ENCODE measurements at places on chromosomes 1 and 21.

- DNase-seq: no peak
These were observed 9.2 kb downstream of the C1orf21 start for GRCh38 chr1:184395937-184396480.

DNA sequence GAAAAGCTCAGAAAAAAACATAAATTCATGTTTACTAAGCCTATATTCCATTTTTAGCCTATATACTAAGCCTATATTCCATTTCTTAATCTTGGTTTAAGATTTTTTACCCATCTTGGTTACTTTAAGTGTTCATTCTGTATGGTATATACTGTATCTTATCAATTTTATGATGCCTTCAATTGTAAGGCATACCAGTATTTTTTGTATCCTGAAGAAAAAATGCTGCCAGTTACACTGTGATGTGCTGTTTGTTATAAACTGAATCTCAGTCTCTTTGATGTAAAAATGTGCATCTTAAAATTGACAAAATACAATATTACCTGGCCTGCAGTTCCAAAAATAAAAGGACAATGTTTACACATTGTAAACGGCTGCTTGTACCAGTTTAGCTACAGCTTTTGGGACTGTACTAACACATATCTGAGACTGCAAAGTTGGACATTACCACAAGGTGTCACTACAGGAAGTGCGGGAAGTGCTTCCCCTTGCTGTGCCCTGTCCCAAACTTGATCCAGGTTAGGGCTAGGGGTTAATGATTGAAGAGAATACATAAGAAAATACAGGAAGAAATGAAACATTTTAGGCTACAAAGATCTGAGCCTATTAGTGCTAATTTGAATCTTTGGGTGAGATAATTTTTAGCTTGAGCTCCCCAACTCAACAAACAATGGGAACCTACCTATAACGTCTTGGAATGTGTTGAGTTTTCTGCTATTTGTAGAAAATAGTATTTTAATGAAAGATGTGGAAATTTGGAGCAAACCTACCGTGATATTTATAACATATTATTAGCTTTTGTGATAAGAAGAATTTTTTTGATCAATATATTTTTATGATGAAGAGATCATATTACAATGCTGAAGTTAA is 108.9 kb downstream of the LBR start:
- no peak for DNase-seq

DNA sequence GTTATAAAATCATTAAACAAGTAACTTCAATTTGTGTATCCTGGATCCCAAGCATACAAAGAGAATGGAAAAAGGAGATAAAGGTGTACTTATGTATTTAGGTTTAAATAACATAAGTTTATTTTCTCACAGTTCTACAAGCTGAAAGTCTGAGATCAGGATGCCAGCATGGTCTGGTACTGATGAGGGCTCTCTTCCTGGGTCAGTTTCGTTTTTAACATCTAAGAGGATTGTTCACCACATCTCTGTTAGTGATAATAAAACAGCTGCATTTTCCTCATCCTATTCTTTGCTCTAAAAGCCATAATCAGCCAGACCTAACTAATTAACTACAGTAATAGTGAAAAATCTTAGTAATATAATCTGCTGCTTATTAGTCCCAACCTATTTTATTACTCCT is 5.2 kb downstream of the EGLN1 start:
- no peak for DNase-seq

DNA sequence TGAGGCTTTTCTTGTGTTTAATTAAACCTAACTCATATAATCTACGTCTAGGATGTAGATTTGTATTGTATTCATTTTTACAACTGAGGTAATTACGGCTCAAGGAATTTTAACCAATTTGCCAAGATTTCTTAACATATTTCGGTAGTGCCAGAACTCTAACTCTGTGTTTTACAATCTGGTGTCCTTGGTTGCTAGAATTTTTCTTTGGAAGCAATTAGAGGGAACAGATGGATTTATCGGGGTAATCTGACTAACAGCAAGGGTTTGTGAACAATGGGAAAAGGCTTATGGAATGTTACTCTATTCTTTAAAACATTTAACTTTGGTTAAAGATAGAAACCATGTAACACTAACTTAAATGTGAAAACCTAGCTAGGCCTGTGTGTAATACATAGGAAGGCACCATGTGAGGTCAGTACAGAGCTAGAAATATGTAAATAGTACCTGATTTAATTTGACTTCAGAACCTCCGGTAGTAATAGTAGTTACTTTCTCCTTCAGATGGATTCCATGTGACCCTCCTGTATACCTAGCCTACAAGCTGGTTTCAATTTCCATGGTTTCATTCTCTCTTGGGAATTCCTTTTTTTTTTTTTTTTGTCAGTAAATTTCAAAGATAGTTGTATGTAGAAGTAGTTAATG is 1.2 kb downstream of the MTF2 start:
- DNase-seq: no peak

GRCh38 chr1:41371630-41372599 is 10.7 kb downstream of the FOXO6 start:
- DNase-seq: no peak

DNA sequence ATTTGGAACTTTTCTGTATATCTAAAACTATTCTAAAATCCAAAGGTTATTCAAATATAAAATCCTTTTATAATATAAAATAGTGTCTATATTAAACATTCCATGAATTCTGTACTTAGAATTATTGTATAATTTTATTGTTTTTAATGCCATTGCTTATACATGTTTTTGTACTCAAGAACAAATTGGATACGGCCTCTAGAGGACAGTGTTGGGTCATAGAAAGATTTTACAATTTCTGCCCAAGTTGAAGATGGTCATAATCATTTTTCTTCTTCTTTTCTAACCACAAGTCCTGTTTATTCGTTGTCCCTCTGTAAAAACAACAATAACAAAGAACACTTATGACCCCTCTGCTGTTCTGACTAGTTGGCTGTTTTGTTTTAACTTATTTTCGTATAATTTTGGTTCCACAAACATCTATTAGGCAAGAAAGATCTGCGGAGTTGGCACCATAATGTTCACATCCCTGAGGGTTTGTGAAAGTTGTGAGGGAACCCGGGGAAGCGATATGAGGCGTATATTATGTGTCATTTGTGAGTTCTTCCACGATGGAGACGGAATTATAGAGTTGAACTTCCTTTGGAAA is 75.7 kb upstream of the KIF26B start:
- DNase-seq: no peak

DNA sequence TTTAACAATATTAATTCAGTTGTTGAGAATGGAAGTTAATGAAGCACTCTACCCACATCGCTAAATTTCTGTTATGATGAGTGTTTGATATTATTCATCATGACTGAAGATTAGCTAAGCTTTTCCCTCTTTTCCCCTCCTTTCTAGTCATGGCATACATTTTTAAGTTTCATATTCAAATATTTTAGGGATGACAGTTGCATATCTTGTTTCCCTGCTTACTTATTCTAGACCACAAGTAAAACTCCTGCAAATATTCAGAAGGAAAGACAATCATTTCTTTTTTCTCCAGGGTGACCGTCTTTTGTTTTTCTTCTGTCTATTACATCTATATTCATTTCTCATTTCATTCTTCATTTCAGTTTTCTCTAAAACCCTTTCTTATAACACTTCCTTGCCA is 906.0 kb downstream of the ADGRL2 start:
- no peak for DNase-seq

GRCh38 chr1:32702599-32703478 is at the start of gene SYNC:
Gene SYNC (minus strand): TSS chr1:32702770. CDS start chr1:32702660, 110 bp downstream.
- DNase-seq: no peak

GRCh38 chr1:232655028-232655745 is 25.3 kb upstream of the SIPA1L2 start:
- no peak for DNase-seq

- no peak for DNase-seq
These were observed 306.4 kb downstream of the DUSP10 start for GRCh38 chr1:221435504-221435904.

GRCh38 chr1:163035446-163036249 is 33.5 kb upstream of the RGS4 start:
- no peak for DNase-seq

DNA sequence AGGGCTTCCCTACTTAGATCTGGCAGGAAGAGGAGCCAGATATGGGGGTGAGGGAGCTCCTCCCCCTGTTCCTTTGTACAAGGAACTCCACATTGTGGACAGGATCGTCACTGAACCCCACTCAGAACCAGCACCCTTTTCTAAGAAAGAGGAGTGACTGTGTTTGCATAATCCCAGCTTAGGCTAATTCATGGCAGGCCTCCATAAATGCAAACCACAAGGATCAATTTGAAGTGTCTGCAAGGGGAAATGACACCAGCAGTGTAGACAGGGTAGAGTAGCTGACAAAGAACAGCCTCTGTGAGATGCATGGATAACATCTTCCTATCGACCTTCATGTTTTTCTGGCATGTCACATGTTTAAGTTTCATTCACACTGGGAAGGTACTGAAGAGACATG is 11.7 kb downstream of the MX1 start:
- no peak for DNase-seq

DNA sequence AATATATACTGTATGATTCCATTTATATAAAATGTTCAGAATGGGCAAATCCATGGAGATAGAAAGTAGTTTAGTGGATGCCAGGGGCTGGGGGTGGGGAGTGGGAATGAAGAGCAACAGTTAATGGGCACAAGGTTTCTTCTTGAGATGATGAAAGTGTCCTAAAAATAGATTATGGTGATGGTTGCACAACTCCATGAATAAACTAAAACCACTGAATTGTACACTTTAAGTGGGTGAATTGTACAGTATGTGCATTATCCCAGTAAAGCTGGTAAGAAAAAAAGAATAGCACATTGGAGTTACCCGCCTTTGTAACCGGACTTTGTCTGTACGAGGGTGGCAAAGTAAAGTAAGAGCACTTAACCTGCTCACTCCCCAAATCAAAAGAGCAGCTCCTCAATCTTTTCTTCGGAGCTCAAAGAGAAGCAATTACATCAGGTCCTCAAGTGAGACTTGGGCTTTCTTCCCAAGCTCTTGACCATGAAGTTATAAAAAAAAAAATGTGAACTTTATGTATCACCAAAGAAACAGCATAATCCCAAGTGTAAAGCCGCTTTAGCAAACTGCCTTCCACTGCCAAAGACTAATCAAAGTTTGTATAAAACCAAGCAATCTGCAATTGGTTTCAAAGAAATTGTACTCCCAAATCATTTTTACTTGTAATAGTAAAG is 32.1 kb downstream of the ALDH9A1 start:
- no peak for DNase-seq

GRCh38 chr1:170993151-170993550 is 57.8 kb downstream of the MROH9 start:
- no peak for DNase-seq

DNA sequence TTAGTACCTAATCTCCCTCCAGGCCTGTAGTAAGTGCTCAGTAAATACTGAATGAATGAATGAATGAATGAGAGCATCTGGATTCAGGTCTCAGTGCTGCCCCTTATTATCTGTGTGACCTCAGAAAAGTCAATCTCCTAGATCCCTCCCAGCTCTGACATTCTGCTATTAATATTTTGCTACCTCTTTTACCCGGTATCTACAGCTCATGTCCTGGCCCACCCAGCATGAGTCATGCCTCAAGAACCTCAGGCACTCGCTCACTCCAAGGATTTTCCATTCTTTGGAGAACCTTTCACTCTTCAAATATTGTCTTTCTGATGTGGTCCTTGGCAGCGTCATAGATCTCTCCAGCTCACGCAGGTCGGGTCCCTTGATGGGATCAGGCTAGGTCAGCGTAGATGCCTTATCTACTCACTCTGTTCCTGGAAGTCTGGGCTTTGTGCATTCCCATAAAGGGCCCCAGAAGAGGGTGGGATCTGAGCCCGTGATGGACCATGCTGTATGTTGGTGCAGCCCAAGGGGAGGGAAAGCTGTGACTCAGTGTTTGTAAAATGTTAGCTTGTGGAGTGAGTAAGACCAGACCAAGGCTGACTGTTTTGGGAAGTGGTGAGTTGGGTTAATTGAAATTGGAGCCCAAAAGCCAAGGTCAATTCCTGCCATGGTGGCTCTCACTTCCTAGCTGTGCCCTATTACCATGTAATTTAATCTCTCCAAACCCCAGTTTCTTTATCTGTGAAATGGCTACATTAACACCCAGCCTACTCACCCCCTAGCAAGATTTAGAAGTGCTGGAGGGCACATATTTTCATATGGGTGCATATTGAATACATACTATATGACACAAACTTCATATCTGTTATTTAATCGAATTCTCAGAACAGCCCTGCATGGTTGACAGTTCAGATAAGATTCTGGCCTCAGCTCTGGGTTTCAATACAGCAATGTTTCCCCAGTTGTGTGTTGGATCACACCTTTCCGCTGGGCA is 214.1 kb upstream of the USP24 start:
- DNase-seq: no peak

- no peak for DNase-seq
These were observed 12.0 kb upstream of the HNRNPU start for GRCh38 chr1:244876228-244876910.

DNA sequence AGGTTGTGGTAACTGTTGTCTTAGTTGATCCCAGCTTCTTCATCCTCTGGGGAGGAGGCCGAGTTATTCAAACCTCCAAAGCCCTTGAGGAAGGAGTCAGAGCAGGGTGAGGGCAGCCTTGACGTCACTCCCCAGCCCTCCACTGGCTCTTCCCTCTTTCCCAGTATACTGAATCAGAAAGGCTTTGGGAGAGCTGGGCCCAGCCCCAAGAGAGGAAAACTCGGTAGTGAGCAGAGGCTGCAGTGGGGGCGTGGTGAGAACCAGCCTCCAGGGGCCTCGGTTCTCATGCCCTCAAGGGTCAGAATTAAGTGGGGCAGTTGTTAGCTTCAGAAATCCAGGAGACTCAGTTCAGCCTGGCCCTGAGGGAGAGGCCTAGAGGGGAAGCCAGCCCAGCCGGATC is 1.8 kb upstream of the GJA4 start:
- no peak for DNase-seq

GRCh38 chr1:169586067-169586394 is 250 bp downstream of the F5 start:
- no peak for DNase-seq

- no peak for DNase-seq
These were observed 5.0 kb upstream of the CACNA1E start for GRCh38 chr1:181478306-181478705.

DNA sequence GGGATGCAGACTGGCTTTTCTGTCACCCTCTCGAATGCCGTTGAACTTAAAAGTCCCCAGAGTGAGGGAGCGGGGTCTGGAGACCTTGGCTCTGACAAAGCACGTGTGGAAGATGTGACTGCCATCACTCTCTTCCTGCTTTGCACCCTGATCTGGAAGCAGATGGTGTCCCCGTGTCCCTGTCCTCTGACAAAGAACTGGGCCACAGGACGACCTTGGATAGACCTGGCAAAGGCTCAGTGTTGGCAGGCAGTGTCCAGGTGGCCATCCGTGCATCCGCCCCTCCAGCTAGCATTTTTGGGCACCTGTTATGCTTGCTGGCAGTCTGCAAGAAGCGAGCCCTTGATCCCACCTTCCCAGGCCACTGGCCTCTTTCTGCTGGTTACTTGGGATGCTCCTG is 27.4 kb downstream of the ARHGEF10L start:
- DNase-seq: no peak
